ENCODE measurements at places on chromosomes 11 and 22. TPM values are rescaled to one million over a fixed set of nuclear protein-coding genes. Genes with fewer than 3 reads are reported as not detected.

The PAX6 gene
- total RNA-seq = not detected

The TTLL1 gene
- total RNA-seq = 5.7 TPM

The GVQW3 gene
- 4.4 TPM for total RNA-seq

The WEE1 gene
- 40.7 TPM for total RNA-seq

The OR51E2 gene
- total RNA-seq = not detected

The APOL1 gene
- 1.9 TPM for total RNA-seq

The CHST1 gene
- 12.5 TPM for total RNA-seq

The NPTXR gene
- 0.83 TPM for total RNA-seq

The VSIG10L2 gene
- 0.27 TPM for total RNA-seq

The CCDC73 gene
- total RNA-seq = not detected

Measured in A375 (cell line).